ENCODE measurements at places on chromosomes 12 and 14.

GRCh38 chr14:78227248-78228077 lies 57.3 kb downstream of the NRXN3 start:
- DNase-seq: no peak

GRCh38 chr12:131220331-131220685 lies 266.6 kb downstream of the ADGRD1 start:
- no peak for DNase-seq

GRCh38 chr14:21041676-21042433 lies at the start of gene RNASE7:
RNASE7 (plus strand) TSS chr14:21042362; CDS start chr14:21042993, 631 bp downstream.
- DNase-seq: no peak

DNA sequence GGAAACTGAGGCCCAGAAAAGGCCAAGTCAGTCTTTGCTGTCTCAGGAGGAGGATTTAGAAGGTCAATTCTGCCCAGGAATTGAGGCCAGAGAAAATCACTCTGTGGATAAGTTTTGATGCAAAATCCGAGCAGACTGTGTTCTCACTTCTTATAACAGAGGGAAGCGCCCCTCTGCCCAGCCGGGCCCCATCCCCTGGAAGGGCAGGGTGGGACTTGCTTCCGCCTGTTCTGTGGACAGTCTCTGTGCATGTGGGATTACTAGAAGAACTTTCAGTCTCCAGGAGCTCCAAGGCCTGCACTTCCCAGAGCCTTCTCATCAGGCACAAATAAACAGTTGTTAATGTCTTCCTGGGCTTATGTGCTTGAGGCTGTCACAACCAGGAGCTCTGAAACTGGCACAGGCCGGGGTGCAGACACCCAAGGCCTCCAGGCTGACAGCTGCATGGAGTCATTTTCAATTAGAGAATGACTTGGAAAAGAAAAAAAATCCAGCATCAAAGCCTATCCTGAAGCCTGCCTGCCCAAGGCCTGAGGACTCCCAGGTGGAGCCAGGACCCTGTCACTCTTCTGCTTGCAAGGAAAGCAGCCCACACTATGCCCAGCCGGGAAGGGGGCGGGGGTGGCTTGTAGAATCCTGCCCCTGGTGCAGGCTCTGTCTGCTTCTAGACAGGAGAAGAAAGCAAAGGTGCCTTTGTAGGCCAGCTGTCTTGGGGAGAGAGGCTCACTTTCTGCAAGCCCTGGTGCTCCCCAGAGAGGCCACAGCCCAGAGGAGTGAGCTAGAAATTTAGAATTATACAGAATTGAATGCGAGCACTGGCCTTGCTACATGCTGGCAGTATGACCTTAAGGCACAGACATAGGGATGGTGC lies 84.7 kb downstream of the NTF3 start:
- no peak for DNase-seq

GRCh38 chr12:84069699-84070098 lies 842.9 kb downstream of the SLC6A15 start:
- no peak for DNase-seq

DNA sequence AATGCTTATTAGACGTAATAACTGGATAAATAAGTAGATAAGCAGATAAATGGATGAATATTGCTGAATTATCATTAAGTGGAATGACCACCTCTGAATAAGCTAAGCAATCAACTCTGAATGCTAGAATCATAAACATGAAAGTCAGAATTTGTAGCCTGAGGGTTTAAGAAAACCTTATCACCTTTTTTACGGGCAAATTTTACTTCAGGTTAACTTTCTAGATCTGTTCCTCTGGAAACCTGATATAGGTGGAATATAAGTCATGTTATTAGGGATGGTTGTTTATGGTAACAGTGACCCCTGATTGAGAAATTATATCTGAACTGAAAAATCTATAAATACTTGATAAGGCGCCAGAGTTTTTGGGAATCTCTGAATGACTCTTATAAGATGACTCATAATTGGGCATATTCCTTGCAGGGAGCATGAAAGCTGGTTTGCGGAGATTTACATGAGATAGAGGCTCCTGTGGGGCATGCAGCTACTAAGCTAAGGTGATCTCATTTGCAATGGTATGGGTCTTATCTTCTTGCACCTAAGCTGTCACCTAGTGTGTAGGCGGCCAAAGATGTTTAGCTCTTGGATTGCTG lies 12.1 kb downstream of the SPX start:
- no peak for DNase-seq

DNA sequence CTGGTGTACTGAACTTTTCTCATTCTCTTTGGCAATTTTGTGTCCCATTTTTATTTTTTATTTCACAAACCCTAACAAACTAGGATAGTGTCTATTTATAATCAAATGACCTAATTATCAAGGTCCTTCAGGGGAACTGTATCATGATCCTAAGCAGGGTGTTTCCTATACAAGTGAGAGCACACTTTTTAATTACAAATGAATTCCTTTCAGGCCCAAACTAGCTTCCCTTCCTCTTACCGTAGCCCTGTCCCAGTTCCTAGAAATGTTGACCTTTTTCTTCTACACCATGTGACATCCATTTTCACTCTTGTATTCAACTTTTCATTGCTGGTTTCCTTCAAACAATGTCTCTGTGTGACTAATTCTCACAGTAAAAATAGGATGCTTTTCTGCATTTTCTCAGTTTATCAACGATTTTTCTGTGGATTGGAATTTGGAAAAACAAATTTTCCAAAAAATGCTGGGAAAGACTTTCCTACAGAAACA lies 411.4 kb downstream of the CCDC91 start:
- DNase-seq: no peak

DNA sequence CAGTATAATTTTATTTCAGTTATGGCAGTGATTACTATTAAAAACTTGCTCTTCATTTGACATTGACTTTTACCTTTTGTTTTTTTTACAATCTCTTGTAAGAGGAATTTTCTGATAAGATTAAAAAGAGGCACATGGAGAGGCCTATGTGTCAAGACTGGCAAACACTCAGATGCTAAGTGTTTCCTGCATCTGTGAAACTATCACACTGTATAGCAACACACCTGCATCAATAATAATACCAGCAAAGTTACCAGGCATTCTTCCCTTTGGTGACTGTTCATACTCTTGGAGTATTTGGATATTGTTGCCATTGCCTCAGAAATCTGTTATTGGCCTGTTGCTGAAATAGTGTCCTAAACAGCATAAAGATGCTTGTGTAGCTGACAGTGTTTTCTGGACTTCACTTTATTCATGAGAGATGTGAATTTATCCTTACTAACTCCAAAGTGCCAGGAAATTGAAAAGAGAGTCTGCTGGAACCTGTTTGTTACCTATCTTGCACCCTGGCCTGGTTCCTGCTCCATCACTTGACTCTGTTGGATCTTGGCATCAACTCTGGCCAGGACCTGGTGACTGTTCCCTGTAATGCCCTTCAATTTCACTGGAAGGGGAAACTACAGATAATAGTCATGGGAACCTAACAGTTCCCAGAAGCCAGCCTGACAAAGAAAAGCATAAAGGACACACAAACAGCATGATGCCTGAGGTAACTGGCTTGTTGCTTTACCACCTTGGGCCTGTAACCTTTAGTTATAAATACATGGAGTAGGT lies 19.8 kb downstream of the SLC16A7 start:
- DNase-seq: no peak

GRCh38 chr12:69929531-69929930 lies 104.5 kb downstream of the MYRFL start:
- no peak for DNase-seq

DNA sequence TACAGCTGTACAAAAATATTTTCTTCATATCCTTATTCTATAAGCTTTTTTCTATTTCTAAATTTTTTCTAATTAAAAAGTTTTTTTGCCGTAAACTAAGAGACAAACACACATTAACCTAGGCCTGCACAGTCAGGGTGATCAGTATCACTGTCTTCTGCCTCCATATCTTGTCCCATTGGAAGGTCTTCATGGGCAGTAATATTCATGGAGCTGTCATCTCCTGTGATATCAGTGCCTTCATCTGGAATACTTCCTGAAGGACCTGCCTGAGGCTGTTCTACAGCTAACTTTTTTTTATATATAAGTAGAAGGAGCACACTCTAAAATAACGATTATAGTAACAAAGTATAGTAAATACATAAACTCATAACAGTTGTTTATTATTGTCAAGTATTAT lies 17.8 kb downstream of the USP15 start:
- no peak for DNase-seq

DNA sequence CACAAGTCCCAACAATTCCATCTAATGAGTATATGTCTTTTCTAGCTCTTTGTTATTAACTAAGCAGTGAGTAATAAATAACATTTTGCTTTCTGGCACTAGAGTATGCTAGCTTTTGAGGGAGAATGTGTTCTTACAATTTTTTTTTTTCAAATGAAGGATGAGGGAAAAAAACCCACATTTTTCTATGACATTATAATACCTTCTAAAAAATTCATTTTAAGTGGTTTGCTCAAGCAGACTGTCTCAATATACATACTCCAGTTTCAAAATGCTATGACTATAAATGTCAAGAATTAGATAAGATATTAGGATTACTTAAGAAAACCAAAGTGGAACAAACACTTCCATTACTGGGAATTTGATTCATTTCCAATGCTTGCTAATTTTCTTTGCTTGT lies 394.6 kb downstream of the C12orf75 start:
- DNase-seq: no peak

GRCh38 chr12:116182359-116183063 lies 95.0 kb downstream of the MED13L start:
- no peak for DNase-seq

GRCh38 chr12:93092649-93092945 lies 163.5 kb upstream of the EEA1 start:
- DNase-seq: no peak

DNA sequence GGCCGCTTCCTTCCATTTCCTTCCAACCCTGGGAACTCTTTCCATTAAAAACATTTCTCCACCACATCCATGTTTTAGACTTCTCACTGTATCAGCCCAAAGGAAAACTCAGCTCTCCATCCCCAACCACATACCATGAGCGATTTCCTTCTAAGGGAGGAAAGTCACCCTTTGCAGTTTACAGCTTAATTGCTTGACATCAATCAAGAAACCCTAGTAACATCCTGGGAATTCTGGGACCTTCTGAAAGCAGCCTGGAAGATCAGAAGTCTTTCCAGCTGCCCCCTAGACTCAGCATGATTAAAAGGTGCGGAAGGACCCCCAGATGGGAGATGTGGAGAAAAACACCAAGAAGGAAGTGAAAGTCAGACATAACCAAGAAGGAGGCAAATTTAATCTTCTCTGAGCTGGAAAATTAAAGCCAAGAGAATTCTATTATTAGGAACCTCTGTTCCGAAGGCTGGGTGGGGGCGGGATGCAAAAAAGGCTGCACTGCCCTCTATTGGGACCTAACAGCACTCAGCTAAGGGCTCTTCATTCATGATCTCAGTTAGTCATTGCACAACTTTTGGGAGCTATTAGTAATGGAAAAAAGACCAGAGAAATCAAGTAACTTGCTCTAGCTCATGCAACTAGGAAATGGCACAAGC lies 73.3 kb upstream of the PLXNC1 start:
- no peak for DNase-seq

GRCh38 chr14:26281280-26281998 lies 316.4 kb downstream of the NOVA1 start:
- DNase-seq: no peak

- no peak for DNase-seq
These were observed 10.1 kb downstream of the FOXN3 start for GRCh38 chr14:89406941-89407340.

- DNase-seq: no peak
These were observed 88.4 kb upstream of the DCD start for GRCh38 chr12:54736549-54736948.

DNA sequence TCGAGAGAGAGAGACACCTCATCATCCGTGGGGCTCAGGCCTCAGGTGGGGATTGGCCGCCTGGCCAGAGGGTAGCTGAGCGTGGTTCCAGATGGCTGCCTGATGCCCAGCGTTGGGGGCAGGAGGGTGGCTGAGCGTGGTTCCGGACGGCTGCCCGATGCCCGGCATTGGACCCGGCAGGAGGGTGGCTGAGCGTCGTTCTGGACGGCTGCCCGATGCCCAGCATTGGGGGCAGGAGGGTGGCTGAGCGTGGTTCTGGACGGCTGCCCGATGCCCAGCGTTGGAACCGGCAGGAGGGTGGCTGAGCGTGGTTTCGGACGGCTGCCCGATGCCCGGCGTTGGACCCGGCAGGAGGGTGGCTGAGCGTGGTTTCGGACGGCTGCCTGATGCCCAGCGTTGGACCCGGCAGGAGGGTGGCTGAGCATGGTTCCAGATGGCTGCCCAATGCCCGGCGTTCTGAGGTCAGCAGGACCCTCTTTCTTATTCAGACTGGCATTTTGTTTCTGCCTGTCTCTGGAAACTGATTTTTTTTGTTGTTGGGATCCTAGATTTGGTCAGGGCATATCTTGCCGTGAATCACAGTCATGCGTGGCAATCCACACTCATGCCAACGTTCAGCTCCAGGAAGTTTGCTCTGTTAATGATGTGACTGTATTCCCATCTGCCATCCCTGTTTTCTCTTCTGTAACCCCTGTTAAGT lies 40.7 kb downstream of the GALNT9 start:
- no peak for DNase-seq

Data from stimulated activated CD8-positive, alpha-beta memory T cell treated with anti-CD3 and anti-CD28 coated beads, Interleukin-4, amount 100 ng/mL, for 1 hour (primary cell).